ENCODE measurements at places on chromosomes 13 and 19. TPM values are rescaled to one million over a fixed set of nuclear protein-coding genes. Genes with fewer than 3 reads are reported as not detected.

Gene ZNF443
- total RNA-seq, result 3.9 TPM

Gene IFNL1
- total RNA-seq, result not detected

Gene ZNF99
- total RNA-seq, result not detected

Gene PDCD5
- total RNA-seq, result 96.8 TPM

Gene KCNRG
- total RNA-seq, result 0.59 TPM

Gene PEAK3
- 1.2 TPM for total RNA-seq

Gene ZNF208
- 0.05 TPM for total RNA-seq

Gene SIAH3
- total RNA-seq, result 0.10 TPM

Gene IGFLR1
- total RNA-seq, result 88.8 TPM

Gene ARHGAP45
- 471 TPM for total RNA-seq

Gene C13orf42
- total RNA-seq, result not detected

Gene OVOL3
- total RNA-seq, result not detected

Gene DENND1C
- 110 TPM for total RNA-seq
